ENCODE measurements at places on chromosomes 6 and 20.

DNA sequence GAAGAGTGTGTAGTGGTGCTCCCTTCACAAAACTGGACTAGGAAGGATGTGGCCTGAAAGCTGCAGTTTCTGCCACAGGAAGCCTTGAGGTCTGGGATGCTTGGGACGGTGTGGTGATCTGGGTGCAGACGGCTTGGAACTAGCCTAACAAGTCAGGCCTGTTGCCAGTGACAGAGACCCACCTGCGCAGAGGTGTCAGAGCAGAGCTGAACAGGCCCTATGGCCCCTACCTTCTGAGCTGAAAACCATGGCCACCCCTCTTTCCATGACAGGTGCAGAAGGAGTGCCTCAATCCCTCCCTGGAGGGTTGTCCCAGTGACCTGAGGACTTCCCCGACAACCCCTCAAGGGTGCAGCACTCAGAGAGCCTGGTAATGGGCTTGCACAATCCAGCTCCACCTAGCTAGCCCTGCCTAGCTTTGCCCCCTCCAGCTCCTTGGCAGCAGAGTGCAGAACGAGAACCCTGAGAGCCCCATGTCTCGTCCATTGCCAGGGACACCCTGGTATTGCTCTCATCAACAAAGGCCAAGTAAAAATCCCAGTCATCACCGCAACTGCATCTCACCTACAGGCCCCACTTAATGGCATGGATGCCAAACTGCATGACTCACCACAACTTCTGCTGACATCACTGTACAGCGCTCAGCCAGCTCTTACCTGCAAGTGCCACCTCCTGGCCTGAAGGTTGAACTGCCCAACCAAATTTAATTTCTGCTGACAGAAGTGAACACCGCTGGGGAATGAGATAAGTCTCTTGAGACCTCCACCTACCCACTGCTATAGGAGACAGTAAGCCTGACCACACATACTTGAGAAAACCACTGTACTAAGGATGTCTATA is 563.1 kb downstream of the TFAP2A start:
- DNase-seq, result peak; percentile 0

GRCh38 chr20:36775826-36776225 is 2.3 kb upstream of the DSN1 start:
- no peak for DNase-seq

GRCh38 chr6:72849346-72849745 is 227.5 kb downstream of the KCNQ5 start:
- DNase-seq, result no peak

DNA sequence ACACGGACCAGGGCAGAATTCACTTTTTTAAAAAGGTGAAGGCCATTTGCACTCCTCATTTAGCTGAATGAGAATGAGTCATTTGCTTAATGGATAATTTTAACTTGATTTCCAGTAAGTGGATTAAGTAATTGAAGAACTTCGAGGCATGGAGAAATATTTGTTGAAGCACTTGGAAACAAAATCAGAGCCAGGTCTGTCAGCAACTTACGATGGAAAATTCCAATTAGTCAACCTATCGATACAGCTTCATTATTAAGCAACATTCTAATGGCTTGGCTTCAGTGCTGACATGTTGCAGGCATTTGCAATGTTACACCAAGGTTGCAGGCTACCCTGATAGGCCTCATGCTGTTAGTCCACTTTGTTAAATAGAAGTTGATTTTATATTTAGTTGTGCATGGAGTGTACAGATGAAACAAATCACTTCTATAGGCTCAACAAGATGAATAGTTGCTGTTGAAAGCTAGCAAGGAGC is 423.5 kb upstream of the SLC35B3 start:
- DNase-seq, result no peak

DNA sequence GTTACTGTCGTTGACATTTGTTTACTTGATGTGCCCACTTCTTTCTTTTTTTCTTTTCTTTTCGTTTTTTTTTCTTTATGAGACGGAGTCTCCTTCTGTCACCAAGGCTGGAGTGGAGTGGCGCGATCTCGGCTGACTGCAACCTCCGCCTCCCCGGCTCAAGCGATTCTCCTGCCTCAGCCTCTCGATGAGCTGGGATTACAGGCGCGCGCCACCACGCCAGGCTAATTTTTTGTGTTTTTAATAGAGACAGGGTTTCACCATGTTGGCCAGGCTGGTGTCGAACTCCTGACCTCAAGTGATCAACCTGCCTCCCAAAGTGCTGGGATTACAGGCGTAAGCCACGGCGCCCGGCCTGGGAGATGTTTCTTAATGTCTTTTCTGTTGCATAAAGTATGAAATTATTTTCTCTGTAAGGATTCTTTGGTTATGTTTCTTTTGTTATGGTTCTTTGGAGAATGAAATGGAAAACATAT is 33.3 kb upstream of the PRSS16 start:
- no peak for DNase-seq

Data from activated CD4-positive, alpha-beta T cell treated with anti-CD3 and anti-CD28 coated beads, Interleukin-2, amount 50 U/mL, for 16 hours (primary cell).